Large intestine (tissue), 12 donors: ENCODE measurements at places on chromosomes 1 and 21. TPM values are rescaled to one million over a fixed set of nuclear protein-coding genes. Genes with fewer than 3 reads are reported as not detected.
A peak's percentile ranks its signal among the peaks of the same experiment; 100 is the strongest.

Gene LHX4
- polyA plus RNA-seq: 3.1 TPM

DNA sequence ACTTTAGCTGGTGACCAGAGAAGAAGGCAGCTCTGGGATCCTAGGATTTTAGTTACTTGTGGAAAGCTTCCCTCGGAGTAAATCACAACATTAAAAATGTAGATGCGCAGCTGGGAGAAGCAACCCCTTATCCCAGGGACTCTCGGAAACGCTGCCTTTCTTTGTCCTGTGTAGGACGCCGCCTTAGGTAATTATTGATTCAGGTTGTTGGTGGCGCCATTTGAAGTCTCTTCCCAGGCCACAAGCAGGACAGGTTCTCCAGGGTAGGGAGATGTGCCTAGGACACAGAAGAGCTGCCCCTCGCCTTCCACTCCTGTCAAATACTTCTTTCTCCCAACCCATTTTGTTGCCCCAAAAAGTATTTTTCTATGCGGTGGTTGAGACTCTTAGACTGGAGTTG is 10.3 kb downstream of the SLC37A1 start:
- no peak for DNase-seq

DNA sequence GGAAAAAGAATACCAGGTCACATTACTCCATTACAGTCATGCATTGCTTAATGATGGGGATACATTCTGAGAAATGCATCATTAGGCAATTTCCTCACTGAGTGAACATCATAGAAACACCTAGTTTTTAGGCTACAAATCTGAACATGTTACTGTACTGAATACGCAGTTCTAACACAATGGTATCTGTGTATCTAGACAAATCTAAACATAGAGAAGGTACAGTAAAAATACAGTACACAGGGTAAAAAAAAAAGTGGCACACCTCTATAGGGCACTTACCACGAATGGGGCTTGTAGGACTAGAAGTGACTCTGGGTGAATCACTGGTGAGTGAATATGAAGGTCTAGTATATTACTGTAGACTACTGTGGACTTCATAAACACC is 115.7 kb downstream of the AKT3 start:
- no peak for DNase-seq

DNA sequence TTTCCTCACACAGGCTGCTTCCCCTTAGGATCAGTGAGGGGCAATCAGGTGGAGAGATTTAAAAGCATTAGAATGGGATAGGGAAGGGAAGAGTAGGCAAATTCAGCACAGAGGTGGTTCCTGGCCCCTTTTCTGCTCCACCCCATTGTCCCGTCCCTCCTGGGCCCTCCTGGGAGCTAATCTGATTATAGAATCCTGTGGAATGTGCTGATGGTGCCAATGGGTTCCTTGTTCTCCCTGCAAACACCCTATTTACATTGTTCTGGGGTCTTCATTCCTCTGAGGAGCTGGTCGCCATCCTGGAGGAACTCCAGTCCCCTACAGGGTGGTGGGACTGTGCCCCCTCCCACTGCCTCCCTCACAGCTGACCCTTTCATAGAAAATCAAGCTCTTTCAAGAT is 34.4 kb upstream of the LRP8 start:
- no peak for DNase-seq

GRCh38 chr1:93628681-93629080 is 53.0 kb downstream of the BCAR3 start:
- no peak for DNase-seq

- DNase-seq: no peak
Observed at GRCh38 chr1:204868340-204868700, 2.3 kb upstream of the NFASC start.

Gene AK2
- polyA plus RNA-seq: 192 TPM

- peak; percentile 80 for DNase-seq
Observed at GRCh38 chr1:52142220-52143183, 613 bp downstream of the ZFYVE9 start.

GRCh38 chr1:182304218-182304617 is 87.4 kb downstream of the GLUL start:
- no peak for DNase-seq

DNA sequence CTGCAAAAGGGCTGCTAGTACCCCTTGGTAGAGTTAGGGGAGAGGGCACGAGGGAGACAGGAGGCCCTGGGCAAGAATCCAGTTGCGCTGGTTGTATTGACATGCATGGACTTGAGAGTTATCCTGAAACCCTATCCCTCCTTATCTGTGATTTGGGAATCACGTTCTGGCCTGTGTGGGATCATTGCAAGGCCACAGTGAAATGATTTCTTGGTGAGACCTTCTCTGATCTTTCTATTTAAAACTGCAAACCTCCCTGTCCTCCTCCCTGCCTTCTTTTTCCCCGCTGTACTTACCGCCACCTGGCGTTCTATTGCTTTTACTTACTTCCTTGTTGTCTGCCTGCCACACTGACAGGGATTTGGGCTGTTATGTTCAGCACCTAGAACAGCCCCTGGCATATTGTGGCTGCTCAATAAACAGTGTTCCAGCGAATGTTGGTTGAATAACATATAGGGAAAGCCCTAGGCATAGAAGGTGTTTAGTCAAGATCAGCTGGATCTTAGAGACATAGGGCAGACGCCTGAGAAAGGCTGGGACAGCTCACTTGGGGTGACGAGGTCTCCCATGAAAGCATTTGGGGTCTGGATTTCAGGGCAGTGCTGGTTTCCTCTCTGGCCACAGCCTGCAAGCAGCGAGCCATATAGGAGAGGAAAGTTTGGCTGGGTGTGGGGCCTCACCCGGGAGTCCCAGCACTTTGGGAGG is 25.6 kb downstream of the ALPL start:
- no peak for DNase-seq

- DNase-seq: no peak
Observed at GRCh38 chr1:205590457-205590768, 41.4 kb downstream of the ELK4 start.

Gene SLC44A3
- polyA plus RNA-seq: 70.5 TPM

Gene RXFP4
- polyA plus RNA-seq: 0.34 TPM

- no peak for DNase-seq
Observed at GRCh38 chr1:91752324-91752723, 133.6 kb downstream of the TGFBR3 start.

DNA sequence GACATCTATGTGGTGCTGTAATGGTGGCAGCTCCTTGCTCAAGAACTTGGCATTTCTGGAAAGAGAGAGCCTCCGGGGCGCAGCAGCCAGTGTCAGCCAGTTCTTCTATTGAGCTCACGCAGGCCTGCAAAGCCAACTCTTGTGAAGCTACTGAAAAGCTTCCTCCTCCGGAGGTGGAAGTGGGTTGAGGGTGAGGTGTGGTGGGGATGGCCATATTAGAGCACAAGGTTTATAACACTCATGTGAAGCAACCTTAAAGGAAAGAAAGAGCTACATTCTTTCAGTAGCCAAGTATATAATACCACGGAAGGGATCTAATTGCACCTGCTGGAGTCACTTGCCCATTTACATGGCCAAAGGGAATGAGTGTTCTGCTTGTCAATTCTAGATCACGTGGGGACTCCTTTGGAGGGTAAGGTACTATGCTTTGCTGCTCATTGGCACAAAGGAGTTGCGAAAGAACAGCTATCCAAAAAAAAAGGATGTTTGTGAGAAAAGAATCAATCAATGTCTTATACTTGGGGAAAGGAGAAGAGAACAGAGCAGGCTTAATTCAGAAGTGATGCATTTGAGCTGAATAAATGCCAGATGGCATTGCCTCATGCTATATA is 18.3 kb upstream of the MAP10 start:
- no peak for DNase-seq

GRCh38 chr1:40353082-40353481 is 20.4 kb upstream of the SMAP2 start:
- no peak for DNase-seq

DNA sequence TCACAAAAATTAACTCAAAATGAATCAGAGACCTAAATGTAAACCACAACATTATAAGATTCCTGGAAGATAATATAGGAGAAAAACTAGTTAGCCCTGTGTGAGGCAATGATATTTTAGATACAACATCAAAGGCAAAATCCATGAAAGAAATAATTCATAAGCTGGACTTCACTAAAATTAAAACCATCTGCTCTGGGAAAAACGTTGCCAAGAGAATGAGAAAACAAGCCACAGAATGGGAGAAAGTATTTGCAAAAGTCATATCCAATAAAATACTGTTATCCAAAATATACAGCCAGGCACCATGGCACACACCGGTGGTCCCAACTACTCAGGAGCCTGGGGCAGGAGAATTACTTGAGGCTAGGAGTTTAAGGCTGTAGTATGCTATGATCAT is 70.3 kb downstream of the SYF2 start:
- no peak for DNase-seq

- DNase-seq: no peak
Observed at GRCh38 chr1:168161459-168161858, 17.3 kb upstream of the TIPRL start.
